ENCODE measurements at places on chromosomes 2 and 18. TPM values are rescaled to one million over a fixed set of nuclear protein-coding genes. Genes with fewer than 3 reads are reported as not detected.

The VIL1 gene
- total RNA-seq, result under 0.01 TPM

The GKN1 gene
- total RNA-seq, result not detected

The CRYGC gene
- not detected for total RNA-seq

The HOXD9 gene
- total RNA-seq, result not detected

The GREB1L gene
- 0.56 TPM for total RNA-seq

The GALR1 gene
- not detected for total RNA-seq

The ANKAR gene
- 5.4 TPM for total RNA-seq

The FLACC1 gene
- 0.38 TPM for total RNA-seq

The IL37 gene
- not detected for total RNA-seq

The LOXL3 gene
- total RNA-seq, result 147 TPM

The DTNB gene
- total RNA-seq, result 3.4 TPM

The MOGAT1 gene
- not detected for total RNA-seq

The RPL37A gene
- 1,508 TPM for total RNA-seq

The ALLC gene
- total RNA-seq, result under 0.01 TPM

The TMEM163 gene
- total RNA-seq, result not detected

The NAT8 gene
- not detected for total RNA-seq

The CYRIA gene
- 5.2 TPM for total RNA-seq

The ALPI gene
- total RNA-seq, result not detected

The HOXD1 gene
- under 0.01 TPM for total RNA-seq

The GALNT5 gene
- total RNA-seq, result 87.6 TPM

The PLEK gene
- under 0.01 TPM for total RNA-seq

The ARHGAP25 gene
- total RNA-seq, result 5.6 TPM

The ABCG5 gene
- not detected for total RNA-seq

The PROM2 gene
- under 0.01 TPM for total RNA-seq

The GALNT14 gene
- total RNA-seq, result 1.7 TPM

The TXNDC2 gene
- total RNA-seq, result not detected

The UGT1A8 gene
- not detected for total RNA-seq

The MGAT4A gene
- total RNA-seq, result 0.28 TPM

The ICOS gene
- total RNA-seq, result not detected

The RFTN2 gene
- total RNA-seq, result 0.58 TPM

The FMNL2 gene
- total RNA-seq, result 17.6 TPM

The DLX2 gene
- total RNA-seq, result 0.96 TPM

The RTP5 gene
- not detected for total RNA-seq

The WDSUB1 gene
- total RNA-seq, result 4.4 TPM

The ERMN gene
- 0.28 TPM for total RNA-seq

The UXS1 gene
- 49.5 TPM for total RNA-seq

The ACADL gene
- total RNA-seq, result not detected

The DSC2 gene
- under 0.01 TPM for total RNA-seq

The SPRED2 gene
- total RNA-seq, result 17.4 TPM

The CTAGE1 gene
- 0.28 TPM for total RNA-seq

The HPCAL1 gene
- total RNA-seq, result 27.1 TPM

The KCNE4 gene
- total RNA-seq, result 151 TPM

The AFF3 gene
- 2.0 TPM for total RNA-seq

The MAB21L4 gene
- not detected for total RNA-seq

The IL1R2 gene
- 0.38 TPM for total RNA-seq

The CROCC2 gene
- total RNA-seq, result not detected

The FAM110C gene
- 1.4 TPM for total RNA-seq

The CCBE1 gene
- total RNA-seq, result 21.4 TPM

The CYS1 gene
- total RNA-seq, result 0.58 TPM

The SERPINB7 gene
- total RNA-seq, result 0.38 TPM

The SULT1C4 gene
- total RNA-seq, result 0.56 TPM

The PPP1R1C gene
- 0.77 TPM for total RNA-seq
